ENCODE measurements at places on chromosomes 7 and 10.

DNA sequence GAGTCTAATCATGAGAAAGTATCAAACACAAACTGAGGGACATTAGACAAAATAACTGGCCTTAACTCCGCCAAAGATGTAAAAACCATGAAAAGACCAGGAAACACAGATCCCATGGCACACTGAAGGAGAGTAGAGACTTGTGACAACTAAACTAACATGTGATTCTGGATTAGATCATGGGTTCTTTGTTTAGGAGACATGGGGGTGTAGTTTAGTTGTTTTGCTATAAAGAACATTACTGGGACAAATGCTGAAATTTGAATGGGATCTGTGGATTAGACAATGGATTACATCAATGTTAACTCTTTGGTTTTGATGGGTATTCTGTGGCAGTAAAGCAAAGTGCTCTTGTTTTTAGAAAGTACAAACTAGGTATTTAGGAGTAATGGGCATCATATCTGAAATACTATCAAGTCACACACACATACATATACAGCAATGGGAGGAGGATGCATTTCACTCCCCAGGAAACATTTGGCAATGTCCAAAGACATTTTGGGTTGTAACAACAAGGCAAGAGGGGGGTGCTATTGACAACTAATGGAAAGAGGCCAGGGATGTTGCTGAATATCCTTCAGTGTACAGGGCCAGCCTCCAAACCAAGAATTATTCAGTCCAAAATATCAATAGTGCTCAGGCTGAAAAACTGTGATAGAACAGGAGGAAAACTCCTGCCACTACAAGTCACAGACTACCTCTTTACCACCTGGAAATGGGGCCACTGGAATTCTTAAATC is 32.4 kb downstream of the WAPL start:
- DNase-seq, result no peak

- DNase-seq, result peak; percentile 37
These were observed 28.0 kb downstream of the SIRT1 start for GRCh38 chr10:67912331-67912946.

- no peak for DNase-seq
These were observed 18.9 kb downstream of the ANLN start for GRCh38 chr7:36408589-36408988.

- no peak for DNase-seq
These were observed 63.3 kb downstream of the C10orf143 start for GRCh38 chr10:130047336-130047735.

DNA sequence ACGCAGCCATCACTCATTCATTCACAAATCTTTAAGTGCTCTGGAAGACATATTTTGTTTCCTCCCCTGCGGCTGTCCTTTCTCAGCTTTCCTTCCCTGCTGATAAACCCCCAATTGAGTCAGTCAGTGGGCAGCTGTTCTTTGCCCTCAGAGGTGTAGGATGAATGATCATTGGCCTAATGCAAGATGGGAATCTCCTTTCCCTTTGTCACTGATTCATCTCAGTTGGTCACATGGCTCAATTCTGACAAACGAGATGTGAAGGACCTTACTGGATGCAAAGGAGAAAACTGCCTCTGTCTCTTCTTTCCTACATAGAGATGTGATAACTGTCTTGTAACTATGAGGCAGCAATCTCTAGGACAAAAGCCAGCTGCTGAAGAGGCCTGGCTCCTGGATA is 44.6 kb downstream of the COL28A1 start:
- DNase-seq, result no peak

DNA sequence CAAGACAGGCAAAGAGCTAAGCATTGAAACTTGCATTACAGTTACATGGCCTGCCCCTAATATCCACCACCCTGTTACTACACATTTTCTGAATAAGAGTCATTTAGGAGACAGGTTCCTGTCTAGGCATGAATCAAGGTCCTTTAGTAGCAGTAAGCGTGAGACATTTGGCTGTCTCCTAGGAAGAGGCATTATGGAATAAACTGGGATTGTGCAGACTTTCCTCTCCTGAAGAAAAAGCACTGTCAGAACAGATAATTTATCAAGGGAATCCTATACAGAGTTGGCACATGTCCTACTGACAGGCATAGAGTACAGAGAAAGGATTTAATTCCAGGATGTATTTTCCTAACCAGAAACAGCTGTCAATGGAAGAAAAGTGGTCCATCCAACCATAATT is 111.9 kb downstream of the INHBA start:
- no peak for DNase-seq

DNA sequence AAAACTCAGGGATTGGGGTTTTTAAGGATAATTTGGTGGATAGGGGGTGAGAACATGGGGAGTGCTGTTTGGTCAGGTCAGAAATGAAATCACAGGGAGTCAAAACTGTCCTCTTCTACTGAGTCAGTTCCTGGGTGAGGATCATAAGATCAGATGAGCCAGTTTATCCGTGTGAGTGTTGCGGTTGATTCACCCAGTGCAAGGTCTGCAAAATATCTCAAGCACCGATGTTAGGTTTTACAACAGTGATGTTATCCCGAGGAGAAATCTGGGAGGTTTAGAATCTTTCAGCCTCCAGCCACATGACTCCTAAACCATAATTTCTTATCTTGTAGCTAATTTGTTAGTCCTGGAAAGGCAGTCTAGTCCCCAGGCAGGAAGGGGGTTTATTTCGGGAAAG is 31.7 kb upstream of the AGR2 start:
- DNase-seq, result no peak

- DNase-seq, result no peak
These were observed at the start of gene MACC1 for GRCh38 chr7:20217193-20217948. Gene MACC1 (minus strand): TSS chr7:20217384. CDS start chr7:20161862, 55,522 bp downstream.

DNA sequence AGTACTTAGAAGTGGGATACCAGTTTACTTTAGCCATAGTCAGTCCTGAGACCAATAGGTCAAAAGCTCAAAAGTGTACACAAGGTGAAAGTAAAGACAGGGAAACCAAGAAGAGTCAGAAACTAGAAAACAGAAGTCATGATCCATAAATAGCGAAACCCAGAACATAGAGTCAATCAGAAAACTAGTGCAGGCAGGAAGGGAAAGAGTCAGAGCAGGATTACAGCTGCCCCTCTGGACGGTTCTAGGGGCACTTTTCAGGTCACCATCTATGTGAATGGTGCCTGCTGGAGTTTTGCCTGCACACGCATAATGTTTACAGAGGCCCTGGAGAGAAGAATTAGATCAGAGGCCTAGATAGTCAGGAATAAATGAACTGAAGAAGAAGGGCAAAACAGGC is 22.4 kb upstream of the DMTF1 start:
- no peak for DNase-seq

DNA sequence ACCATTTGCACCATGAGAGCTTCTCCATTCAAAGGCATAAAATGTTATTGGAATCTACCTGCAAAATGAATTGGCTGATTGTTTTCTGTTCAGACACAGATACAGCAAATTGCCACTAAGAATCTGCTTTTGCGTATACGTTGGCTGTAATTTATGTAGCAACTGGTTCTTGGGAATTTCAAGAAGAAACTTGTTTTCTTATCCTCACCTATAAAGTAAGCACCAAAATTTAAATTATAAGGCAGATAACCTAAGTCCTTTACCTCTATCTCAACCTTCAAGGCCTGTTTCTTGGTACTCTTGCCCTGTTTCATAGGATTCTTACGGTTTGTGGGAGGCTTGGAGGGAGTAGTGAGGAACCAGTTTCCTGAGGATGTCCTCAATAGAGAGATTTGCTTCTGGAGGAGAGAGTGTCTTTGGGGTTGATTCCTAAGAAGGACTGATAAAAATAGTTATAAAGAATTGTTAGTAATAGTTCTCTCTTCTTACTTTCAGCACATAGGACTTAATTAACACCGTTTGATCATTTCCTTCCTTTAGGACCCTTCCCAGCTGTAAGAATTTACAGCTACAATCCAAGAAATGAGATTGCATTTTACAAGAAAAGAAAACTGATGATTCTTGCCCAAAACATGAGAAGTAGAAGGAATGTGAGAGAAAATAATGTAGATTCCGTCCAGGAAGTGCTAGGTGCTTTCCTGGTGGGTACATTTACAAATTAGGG is 2.0 kb downstream of the STAMBPL1 start:
- no peak for DNase-seq

Measured in fibroblast of skin of back (primary cell).